ENCODE measurements at places on chromosomes 12 and 14.

- DNase-seq: no peak
These were observed 2.1 kb downstream of the ITGA5 start for GRCh38 chr12:54416687-54417603.

- no peak for DNase-seq
These were observed 1.3 kb downstream of the GLI1 start for GRCh38 chr12:57460841-57461275.

DNA sequence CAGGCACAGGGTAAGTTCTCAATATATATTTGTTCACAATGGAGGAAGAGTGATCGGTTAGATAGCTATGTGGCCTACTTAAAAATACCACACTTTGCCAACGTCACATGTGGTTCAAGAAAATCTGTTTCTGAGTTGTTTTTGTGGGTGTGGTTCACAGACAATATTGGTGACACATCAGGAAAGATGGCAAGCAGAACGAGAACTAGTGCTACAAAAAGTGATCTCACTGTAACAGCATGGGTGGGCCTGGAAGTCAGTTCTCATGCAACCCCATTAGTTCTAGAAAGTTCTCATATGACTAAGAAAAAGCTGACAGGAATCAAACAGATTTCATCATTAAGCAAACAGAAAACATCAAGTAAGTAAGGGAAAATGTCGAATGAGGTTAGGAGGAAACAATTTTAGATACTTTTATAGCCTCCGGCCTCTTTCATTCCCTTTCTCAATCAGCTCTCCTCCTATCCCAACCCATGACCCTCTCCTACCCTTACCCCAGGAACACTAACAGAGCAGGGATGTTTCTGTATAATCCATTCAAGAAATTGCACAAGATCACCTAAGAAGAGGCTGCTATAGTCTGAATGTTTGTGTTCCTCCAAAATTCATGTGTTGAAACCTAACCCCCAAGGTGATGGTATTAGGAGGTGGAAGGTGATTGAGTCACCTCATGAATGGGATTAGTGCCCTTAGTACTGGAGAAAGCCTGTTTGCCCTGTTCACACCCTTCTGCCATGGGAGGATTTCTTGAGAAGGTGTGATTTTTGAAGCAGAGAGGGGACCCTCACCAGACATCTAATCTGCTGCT lies 15.5 kb upstream of the NTN4 start:
- no peak for DNase-seq

DNA sequence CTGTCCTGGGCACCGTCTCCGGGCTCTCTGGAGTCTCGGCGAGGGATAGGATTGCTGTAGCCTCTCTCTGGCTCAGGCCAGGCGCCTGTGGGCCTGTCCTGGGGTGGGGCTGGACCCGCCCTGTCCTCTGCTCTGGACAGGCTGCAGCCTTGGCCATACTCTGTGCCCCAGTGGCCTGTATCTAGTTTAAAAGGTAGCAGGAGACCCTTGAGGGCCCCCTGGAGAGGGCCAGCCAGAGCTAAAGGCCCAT lies 1.8 kb downstream of the KIF26A start:
- no peak for DNase-seq

DNA sequence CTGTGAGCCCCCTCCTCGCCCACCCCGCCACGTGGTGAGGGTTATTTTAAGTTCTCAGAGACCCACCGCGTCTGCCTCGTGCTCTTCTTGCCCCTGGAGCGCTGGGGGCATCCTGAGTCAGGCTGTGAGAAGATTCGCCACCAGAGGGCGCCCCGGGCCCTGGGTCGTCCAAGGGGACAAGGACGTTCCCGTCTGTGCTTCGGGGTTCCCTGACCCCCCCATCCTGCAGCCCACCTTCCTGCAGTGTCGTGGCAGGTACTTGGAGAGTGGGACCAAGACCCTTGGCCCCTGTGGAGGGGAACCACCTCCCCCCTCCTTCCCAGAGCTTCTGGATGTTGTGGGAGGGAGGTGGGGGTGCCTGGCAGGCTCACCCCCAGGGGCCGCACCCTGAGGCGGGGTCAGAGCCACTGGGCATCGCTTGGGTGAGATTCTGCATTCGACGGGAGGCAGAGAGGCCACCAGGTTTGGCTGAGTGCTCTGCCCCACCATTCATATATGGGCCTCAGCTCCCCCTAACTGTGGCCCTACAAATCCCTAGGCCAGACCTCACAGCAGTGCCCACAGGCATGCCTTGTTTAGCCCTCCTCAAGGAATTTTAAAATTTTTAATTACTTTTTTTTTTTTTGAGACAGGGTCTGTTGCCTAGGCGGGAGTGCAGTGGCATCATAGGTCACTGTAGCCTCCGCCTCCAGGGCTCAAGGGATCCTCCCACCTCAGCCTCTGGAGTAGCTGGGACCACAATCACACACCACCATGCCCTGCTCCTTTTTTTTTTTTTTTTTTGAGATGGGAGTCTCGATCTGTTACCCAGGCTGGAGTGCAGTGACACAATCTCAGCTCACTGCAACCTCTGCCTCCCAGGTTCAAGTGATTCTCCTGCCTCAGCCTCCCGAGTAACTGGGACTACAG lies 17.0 kb downstream of the RHOF start:
- peak; percentile 19 for DNase-seq

GRCh38 chr12:27936196-27936595 lies 36.3 kb downstream of the PTHLH start:
- no peak for DNase-seq

- no peak for DNase-seq
These were observed 65.0 kb downstream of the CDK17 start for GRCh38 chr12:96335270-96335669.

DNA sequence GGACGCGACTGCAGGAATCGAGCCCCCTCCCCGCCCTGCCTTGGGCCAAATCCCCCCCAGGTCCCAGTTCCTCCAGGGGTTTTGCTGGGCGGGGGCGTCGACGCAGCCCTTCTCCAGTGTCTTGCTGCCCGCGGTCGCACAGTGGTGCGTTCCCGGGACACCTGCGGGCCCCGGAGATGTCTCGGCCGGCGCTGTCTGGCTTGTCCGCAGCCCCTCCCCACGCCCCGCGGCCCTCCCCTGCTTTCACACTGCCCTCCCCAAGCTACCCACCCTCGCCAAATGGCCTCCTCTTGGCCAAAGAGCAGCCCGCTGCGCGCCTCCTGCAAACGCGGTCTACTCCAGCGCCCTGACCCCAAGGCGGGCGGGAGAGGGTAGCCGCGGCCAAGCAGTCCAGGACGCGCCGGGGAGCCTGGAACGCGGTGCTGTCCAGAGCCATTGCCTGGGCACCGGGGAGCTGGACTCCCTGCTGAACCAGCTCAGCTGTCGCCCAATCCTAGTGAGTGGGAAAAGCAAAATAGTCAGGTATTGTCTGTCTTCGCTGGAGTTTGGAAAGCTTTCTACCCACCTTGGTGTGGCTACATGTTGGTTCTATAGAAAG lies 122.0 kb downstream of the AACS start:
- no peak for DNase-seq

DNA sequence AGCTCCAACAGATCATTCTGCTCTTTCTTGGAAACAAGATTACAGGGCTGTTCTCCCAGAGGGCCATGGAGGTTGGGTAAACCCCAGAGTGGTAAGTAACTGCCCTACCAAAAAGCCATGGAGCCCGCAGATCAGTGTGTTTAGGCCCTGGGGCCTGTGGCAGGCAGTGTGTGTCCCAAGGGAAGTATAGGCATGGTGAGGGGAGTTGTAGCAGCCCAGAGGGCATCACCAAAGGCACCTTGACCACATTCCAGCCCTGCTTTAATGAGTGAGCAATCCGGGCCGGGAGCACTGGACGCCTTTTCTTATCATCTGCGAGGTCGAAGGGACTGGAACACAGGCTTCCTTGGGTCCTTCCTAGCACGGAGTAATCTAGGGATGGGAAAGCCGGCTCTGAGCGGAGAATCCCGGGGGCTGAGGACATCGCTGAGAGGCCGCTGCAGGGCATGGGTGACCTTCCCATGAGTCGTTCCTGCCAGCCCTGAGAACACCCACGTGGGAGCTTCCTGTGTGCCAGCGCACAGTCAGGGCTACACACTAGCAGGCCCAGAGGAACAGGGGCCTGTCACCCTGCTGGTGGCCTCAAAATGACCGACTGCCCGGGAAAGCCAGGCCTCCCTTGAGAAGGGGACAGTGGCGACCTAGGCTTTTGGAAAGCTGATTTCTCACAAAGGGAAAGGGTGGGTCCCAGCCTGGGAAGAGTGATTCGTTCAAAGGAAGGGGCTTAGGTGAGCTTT lies 91.3 kb downstream of the NINJ2 start:
- DNase-seq: no peak

DNA sequence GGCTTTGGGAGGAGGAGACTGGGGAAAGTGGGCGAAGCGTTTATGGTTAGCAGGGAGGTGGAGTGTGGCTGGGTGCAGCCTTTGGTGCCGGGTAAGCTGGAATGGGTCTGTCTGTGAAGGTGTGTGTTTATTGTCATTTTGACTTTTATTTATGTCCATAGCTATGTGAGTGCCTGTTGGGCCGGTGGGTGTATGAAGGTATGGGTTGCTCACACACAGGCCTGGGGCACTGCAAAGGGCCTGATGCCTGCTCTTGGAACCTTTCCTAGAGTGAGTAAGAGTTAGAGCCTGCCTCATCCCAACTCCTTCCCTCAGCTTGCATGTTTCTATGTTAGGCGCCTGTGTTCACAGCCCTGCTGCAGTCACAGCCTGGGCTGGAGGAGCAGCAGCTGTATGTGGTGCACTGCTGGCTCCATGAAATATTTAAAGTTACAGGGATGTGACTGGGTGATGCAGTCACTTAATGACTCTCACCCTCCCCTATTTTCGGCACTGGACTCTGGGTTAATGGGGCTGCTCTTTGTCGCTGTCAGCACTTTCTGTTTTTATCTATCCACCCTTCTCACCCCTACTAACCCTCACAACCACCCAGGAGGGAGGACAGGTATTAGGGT lies 2.6 kb upstream of the PPP1R1A start:
- DNase-seq: no peak

GRCh38 chr14:50065583-50065982 lies 50.8 kb downstream of the VCPKMT start:
- DNase-seq: no peak

GRCh38 chr12:95358111-95359083 lies 115.6 kb upstream of the METAP2 start:
- DNase-seq: no peak

GRCh38 chr14:99064262-99064954 lies 207.6 kb downstream of the BCL11B start:
- no peak for DNase-seq

GRCh38 chr12:86777325-86777724 lies 521.1 kb upstream of the MGAT4C start:
- DNase-seq: no peak

GRCh38 chr12:43493261-43493797 lies 58.7 kb downstream of the ADAMTS20 start:
- DNase-seq: no peak

GRCh38 chr14:77508249-77508648 lies 9.6 kb upstream of the ISM2 start:
- no peak for DNase-seq

DNA sequence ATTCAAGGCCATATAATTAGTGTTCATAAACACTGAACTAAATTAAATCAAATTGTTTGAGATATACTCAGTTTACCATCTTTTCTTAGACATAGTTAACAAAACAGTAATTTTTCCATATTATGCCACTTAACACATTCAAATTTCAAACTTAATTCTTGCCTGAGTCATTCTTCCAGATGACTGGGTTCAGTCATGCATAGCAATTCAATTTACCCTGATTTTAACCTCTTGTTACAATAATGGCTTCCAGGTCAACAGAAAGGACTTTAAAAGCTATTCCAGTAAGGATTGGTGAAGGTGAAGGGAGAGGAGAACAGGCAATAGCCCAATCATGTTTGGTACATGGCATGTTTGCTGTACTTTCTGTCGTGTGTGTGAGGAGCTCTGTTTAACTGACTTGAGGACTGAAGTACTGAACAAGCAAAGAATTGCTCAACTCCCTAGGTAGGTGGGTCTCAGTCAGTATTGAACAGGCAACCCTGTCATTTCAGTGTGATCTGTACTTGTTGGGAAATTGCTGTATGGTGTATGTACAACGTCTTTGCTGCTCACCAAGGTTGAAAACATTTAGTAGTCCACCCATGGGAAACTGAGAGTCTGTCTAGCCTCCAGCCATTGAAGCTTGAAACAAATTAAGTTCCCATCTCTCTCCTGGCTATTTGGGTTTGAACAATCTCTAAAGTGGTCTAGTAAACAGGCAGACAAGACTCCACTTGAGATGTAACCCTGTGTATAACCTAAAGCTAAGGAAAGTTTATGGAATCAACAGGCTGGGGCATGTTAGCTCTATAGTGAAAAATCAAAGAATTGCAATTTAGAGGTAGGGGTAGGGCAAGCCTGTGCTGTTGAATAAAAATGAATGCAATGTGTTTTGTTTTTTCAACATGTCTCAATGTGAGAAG lies 327.2 kb downstream of the BTG1 start:
- DNase-seq: no peak
